ENCODE measurements at places on chromosomes 2 and 18.

DNA sequence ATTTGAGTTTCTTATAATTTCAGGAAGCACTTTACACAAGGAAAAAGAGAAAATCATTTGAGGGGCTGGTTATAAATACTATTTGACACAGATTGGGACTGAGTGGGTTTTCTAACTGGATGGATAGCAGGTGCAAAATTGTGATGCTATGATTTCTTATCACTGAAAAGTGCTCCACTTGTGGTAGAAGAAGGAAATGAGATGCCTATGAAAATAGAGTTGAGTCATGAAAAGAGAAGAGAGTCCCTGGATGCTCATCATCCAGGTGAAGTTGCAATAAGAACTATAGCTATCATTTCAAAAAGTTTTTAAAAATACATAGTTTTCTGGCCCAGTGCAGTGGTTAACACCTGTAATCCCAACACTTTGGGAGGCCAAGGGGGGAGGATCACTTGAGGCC is 39.4 kb upstream of the NFE2L2 start:
- no peak for DNase-seq

DNA sequence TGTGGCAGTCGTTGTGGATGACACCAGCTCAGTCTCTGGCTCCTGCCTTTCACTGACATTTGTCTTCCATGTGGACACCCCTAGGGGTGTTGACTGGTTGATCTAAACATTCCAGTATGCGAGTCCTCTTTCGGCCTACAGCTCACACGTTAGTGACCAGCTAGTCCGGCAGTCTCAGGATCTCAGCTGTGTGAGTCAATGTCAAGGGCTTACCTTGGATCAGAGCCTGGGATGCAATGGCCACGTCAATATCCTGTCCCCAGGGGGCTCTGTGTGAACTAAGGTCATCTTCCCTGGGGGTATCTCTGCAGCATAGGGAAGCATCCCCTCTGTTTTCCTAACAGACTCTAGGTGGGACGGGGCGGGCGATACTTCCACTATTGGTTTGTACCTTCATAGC is 35.1 kb upstream of the YWHAQ start:
- DNase-seq = no peak

- DNase-seq = no peak
Observed at GRCh38 chr2:9539531-9539930, 16.1 kb downstream of the ADAM17 start.

GRCh38 chr2:210054696-210055095 is 52.3 kb downstream of the RPE start:
- DNase-seq = no peak

DNA sequence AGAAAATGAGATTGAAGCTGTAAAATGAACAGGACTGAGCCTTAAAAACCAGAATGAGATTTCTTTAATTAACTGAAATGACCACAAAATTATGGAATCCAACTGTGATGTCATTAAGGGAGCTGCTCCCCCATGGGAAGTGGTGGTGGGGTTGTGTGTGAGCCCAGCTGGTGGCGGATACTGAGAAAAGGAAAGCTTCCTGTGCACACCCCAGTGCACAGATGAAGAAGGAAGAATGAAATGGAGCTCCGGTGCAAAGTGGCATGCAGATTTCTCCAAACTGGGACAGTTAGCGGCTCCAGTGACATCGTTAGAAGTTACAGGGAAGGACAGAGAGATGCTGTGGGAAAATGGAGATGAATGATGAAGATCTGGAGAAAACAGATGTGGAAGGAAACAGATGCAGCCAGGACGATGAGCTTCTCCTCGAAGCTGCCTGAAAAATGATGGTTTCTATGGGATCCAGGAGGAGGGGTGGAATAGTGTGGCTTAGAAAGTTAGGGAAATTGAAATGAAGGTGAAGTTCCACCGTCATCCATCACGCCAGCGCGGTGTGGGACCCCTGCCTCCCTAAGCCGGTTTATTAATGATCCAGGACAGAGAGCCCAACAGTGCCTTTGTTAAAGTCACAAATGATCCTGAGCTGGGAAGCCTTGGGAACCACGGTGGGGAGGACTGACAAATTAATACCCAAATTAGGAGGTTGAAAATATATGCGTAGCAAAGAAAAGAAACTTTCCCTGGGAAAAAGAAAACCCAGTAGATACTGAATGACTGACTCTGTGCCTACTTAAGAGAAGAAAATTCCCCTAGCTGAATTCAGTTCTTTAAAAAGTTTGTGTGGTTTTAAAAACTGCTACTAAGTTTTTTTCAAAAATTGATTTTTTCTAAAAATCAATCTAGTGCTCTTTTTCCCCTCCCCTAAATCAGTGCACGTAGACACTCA is 77.2 kb downstream of the TSN start:
- DNase-seq = no peak

GRCh38 chr18:54052732-54053429 is 171.6 kb downstream of the MBD2 start:
- DNase-seq = no peak
